HS-27A (cell line): ENCODE measurements at places on chromosomes 3 and 15.

DNA sequence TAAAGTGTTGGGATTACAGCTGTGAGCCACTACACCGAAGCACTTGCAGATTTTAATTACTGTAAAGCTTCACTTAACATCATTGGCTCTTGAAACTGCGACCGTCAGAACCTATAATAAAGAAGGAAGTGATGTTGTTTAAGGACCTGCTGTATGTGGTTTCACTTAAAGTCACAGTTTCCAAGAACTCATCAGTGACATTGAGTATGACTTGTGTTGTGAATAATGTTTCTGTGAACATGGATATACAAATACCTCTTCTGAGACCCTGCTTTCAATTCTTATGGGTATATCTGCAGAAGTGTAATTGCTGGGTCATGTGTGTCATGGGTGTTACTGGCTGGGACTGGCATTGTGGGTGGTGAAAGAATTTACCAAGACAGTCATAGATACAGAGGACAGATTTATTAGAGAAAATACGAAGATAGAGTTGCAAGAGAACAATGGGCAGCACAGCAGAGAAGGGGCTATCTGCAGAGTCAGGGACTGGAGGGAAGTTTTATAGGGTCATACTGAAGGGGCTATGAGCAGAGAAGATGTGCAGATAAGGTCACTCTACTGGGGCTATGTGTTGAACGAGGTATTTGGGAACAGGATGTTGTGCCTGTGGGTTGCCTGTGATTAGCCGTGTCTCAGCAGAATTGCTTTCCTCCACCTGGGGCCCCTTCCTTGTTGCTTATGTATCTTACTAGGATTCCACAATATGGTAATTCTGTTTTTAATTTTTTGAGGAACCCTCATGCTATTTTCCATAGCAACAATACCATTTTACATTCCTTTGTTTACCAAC is 4.5 kb downstream of the NDUFB5 start:
- no peak for DNase-seq

GRCh38 chr3:197369545-197369944 is 71.1 kb upstream of the DLG1 start:
- no peak for DNase-seq

GRCh38 chr3:171977441-171977840 is 61.9 kb upstream of the FNDC3B start:
- no peak for DNase-seq

- DNase-seq: no peak
Measured at GRCh38 chr3:47291158-47291753, 8.5 kb downstream of the KLHL18 start.

- DNase-seq: no peak
Measured at GRCh38 chr3:187954873-187955586, 198.9 kb upstream of the LPP start.

DNA sequence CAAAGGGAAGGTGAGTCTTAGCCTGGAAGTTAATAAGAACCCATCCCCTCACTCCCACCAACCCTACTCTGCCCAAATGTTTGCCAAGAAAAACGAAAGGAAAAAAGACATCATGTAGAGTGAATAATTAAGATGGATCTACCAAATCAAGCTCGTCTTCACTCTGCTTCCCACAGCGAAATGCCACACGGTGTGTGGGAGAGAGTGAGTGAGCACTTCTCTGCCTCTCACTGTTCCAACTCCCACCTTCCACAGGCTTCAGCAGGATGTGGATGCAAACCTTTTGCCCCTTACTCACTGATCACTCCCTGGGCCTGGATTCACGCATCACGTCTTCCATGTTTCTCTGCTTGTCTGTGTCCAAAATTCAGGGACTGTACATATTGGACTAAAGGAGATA is 85.4 kb downstream of the WDR76 start:
- no peak for DNase-seq

- no peak for DNase-seq
Measured at GRCh38 chr3:181913254-181913653, 201.5 kb downstream of the SOX2 start.

GRCh38 chr3:153629148-153629547 is 467.1 kb downstream of the RAP2B start:
- no peak for DNase-seq

DNA sequence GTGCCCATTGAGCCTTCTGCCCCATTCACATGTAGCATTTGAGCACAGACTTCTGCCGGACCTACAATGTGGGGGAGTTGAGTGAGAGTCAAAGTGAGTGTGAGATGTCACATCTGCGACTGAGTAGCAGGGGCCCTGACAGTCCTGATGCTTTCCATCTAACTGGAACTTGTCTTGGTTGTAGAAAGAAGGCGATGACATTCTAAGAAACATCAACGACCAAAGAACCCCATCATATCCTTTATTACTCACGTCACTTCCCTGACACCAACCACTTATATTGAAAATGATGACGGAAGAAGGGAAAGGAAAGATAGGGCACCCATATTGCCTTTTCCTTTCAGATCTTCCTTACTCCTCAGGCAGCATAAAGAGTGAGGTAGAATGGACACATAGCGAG is 30.5 kb downstream of the SMAD3 start:
- DNase-seq: no peak

DNA sequence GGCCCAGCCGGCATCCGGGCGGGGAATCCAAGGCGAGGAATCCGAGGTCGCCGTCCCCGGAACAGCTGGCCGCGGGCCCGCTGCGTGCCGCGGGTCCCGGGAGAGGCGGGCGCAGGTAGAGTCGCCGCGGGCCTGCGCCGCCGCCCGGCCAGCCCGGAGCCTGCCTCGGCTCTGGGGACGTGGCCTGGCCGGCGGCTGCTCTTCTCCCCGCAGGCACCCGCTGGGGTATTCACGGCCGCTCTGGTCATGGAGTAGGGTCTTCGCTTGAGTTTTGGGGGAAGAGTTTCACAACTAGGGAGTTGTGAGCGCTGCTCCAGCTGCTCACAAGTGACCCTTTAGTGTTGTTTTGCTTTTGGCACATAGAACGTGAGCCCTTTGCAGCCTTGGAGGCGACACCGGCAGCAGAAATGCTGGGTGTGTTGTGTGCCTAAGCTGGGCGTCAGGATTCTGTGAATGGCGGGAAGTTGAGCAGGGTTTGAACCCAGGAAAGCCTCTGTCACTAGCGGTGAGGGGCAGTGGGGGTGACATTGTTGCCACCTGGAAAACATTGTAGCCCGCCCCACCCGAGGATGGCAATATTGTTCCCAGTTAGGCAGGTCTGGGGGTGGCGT is 4.0 kb downstream of the TRIM71 start:
- DNase-seq: no peak

DNA sequence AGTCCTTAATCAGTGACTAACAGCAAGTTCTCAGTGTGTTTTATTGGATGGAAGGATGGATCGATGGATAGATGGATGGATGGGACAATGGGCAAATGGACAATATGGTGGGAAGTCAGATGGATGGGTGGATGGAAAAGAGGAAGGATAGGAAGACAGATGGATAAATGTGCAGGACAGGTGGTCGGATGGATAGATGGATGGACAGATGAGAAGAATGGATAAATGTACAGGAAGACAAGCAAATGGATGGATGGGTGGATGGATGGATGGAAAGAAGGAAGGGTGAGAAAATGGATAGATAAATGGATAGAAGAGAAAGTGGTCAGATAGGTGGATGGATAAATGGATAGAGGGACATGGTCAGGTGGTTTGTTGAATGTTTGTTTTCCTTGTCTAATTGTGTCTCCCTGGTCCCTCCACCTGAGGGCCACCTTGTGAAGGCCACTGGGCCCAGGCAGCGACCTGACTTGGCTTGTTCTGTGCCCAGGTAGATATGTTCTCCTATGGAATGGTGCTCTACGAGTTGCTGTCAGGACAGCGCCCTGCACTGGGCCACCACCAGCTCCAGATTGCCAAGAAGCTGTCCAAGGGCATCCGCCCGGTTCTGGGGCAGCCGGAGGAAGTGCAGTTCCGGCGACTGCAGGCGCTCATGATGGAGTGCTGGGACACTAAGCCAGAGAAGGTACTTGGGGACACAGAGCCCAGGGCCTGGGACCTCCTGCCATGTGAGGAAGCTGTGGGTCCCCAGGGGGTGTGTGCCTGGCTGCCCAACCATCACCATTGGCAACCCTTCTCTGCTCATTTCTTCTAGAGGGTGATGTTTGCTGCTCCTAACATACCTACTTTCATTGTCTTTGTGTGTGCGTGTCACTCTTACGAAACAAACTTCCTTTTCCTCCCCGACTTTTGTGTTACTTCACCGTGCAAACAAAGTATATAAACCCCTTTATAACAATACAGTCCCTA is 137.5 kb downstream of the LRRK1 start:
- no peak for DNase-seq

DNA sequence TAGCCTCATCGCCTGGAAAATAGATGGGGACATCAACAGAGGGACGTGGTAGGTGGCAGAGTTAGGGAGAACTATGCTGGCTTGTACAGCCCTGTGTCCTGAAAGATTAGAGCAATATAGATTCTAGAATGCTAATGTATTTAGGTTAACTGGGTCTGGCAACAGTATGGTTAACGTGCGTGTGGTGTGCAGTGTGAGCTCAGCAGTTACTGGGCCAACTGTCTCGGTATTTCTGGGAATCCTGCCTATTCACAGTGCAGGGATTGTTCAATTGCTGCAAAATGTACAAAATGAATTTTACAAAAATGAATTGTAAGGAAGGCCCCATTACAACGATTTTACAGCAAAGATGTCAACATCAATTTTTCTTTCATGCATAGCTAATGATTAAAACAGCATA is 20.6 kb downstream of the MEIS2 start:
- DNase-seq: no peak

- no peak for DNase-seq
Measured at GRCh38 chr15:33218071-33218491, 23.6 kb upstream of the FMN1 start.

DNA sequence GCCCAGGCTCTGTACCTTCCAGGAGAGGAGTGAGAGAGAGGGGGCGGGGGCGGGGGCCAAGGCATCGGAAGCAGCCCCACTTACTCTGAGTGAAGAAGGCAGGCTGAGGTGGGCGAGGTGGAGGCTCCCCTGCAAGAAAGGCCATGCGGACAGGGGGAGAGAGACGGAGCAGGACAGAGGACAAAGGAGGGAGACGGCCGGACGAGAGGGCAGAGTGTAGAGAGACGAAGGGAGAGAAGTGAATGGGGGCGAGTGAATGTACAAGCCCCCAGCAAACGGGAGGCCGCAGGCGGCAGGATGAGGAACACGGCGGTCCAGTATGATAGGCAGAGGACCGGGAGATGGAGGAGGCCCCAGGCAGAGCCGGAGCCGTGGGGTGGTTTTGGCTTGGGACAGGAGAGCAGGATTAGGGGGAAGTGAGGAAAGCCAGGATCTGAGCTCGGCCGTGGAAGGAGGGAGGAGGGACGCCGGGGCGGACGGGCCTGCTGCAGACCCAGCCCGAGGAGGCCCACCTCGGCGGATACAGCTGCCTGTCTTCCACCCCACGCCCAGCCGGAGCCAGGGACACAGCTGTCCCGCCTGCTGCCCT is 38.8 kb downstream of the TNK2 start:
- DNase-seq: no peak

GRCh38 chr3:7934362-7934761 is 567.3 kb upstream of the LMCD1 start:
- DNase-seq: no peak

DNA sequence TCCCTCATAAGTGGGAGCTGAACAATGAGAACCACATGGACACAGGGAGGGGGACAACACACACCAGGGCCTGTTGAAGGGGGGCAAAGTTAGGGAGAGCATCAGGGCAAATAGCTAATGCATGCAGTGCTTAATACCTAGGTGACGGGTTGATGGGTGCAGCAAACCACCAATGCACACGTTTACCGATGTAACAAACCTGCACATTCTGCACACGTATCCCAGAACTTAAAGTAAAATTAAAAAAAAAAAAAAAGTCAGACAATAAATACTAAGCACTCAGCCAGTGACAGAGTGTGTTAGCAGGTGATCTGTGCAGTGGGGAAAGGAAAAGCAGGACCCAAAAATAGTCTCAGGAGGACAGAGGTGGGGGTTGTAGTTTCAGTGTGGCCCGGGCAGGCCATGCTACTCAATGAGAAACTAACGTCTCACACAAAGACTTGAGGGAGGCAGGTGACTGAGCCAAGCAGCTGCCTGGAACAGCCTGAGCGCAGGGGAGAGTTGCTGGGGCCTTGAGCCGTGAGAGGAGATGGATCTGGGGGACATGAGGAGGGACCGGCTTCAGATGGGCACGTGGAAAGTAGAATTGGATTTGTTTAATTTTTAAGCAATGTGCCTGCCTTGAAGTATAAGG is 18.4 kb downstream of the ANKDD1A start:
- no peak for DNase-seq

DNA sequence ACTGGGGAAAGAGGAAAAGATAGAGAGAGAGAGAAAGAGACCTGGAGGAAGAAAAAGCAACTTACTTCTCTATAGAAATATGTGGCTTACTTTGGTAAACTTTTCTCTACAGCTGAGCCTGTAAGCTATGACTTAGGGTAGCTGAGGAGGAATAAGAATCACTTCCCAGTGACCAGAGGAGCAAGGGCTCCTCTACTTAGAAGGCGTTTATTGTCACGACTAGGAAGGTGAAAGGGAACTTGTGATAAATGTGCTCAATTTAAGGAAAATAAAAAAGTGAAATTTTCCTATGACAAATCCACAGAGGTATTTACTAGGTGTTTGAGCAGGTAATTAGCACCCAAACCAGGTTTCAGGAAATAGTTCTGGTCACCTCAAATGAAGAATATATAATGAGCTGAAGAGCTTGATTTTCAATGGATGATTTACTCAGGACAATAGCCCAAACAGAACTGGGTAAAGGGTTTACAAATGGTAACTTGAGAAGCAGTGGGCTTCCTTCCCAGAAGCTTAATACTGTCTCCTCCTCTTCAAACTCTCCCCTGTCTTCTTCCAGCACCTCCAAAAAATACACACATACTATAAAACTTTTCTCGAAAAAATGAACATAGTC is 46.1 kb downstream of the SOX2 start:
- no peak for DNase-seq

- DNase-seq: no peak
Measured at GRCh38 chr3:88267-88666, 108.3 kb upstream of the CHL1 start.
